Stimulated activated CD8-positive, alpha-beta memory T cell treated with anti-CD3 and anti-CD28 coated beads, Interleukin-12 subunit alpha, Interleukin-12 subunit beta, amount 100 ng/mL, for 1 hour (primary cell): ENCODE measurements at places on chromosomes 1 and 21.

GRCh38 chr21:44449473-44450363 is 5.6 kb upstream of the LRRC3 start:
- DNase-seq: no peak

GRCh38 chr1:111201275-111202090 is 1.0 kb upstream of the DENND2D start:
- DNase-seq: no peak

GRCh38 chr1:22861764-22862440 is 110.8 kb downstream of the LACTBL1 start:
- DNase-seq: no peak

GRCh38 chr1:48071513-48071912 is 74.3 kb upstream of the TRABD2B start:
- DNase-seq: no peak

GRCh38 chr1:36523850-36524249 is 41.1 kb upstream of the CSF3R start:
- no peak for DNase-seq
